ENCODE measurements at places on chromosomes 12 and 14.
A peak's percentile ranks its signal among the peaks of the same experiment; 100 is the strongest.

GRCh38 chr12:3263282-3263681, 186.1 kb downstream of the TSPAN9 start:
- no peak for DNase-seq

- no peak for DNase-seq
Measured at GRCh38 chr12:50538182-50538581, 33.4 kb downstream of the DIP2B start.

- DNase-seq: no peak
Measured at GRCh38 chr14:102807013-102807406, 29.8 kb downstream of the TRAF3 start.

- DNase-seq: no peak
Measured at GRCh38 chr12:71610031-71610795, 53.4 kb downstream of the ZFC3H1 start.

- no peak for DNase-seq
Measured at GRCh38 chr12:67056329-67056728, 212.8 kb upstream of the CAND1 start.

DNA sequence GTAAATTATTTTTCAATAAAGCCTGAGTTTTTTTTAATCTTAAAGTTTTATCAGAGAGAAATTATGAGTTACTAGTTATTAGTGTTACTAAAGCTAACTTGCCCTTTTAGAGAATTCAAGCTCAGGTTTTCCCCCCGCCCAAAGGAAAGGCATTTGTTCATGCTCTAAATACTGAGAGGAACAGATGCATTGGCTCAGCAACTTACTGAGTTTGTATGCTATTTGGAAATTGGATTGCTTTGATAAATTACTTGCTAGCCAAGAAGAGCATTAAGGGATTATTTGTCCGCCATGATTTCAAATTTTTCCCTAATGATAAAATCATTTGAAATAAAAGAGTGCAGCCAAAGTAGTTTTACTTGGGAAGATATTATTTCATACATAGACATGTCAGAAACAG, 149.4 kb downstream of the METTL25 start:
- DNase-seq: no peak

- DNase-seq: no peak
Measured at GRCh38 chr14:72492196-72492595, 401.7 kb downstream of the DPF3 start.

GRCh38 chr12:21428241-21428640, 9.2 kb upstream of the PYROXD1 start:
- no peak for DNase-seq

- DNase-seq: peak; percentile 57
Measured at GRCh38 chr12:50924439-50925341, 27.7 kb upstream of the HIGD1C start.

- no peak for DNase-seq
Measured at GRCh38 chr12:47610686-47611252, 95.1 kb downstream of the RPAP3 start.

- DNase-seq: no peak
Measured at GRCh38 chr14:71163842-71164629, 256.8 kb downstream of the PCNX1 start.

DNA sequence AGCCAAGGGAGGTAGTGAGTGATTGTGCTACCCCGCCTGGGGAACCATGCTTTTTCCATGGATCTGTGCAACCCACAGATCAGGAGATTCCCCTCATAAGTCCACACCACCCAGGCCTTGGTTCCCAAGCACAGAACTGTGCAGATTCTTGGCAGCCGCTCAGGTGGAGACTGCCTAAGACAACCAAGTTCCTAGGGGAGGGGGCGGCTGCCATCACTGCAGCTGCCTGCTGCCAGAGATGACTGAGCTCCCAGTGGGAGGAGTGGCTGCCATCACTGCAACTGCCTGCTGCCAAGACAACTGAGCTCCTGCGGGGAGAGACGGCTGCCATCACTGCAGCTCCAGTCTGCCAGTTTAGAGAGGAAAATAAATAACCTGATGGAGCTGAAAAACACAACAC, 138.3 kb upstream of the GARIN2 start:
- no peak for DNase-seq

GRCh38 chr12:13205809-13206559, 9.5 kb downstream of the EMP1 start:
- no peak for DNase-seq

GRCh38 chr14:21109377-21110138, 8.7 kb downstream of the TMEM253 start:
- DNase-seq: no peak

GRCh38 chr12:93877446-93877845, 200.3 kb downstream of the CRADD start:
- no peak for DNase-seq

GRCh38 chr12:105910030-105910429, 228.7 kb downstream of the NUAK1 start:
- DNase-seq: no peak

DNA sequence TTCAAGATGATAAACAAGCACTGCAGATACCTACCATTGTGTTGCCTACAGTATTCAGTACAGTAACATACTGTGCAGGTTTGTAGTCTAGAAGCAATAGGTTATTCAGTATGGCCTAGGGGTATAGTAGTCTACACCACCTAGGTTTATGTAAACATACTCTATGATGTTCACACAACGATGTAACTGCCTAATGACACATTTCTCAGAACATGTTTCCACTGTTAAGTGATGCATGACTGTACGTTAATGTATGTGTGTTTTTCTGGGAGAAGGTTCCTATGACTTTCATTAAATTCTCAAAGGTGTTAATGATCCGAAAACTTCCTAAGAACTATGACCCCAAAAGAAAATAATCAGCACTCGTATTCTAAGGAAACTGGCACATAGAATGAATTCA, 20.9 kb upstream of the CALM1 start:
- no peak for DNase-seq

- no peak for DNase-seq
Measured at GRCh38 chr12:94525951-94526350, 66.3 kb upstream of the CEP83 start.

- no peak for DNase-seq
Measured at GRCh38 chr12:58408516-58408915, 467.1 kb downstream of the ATP23 start.

DNA sequence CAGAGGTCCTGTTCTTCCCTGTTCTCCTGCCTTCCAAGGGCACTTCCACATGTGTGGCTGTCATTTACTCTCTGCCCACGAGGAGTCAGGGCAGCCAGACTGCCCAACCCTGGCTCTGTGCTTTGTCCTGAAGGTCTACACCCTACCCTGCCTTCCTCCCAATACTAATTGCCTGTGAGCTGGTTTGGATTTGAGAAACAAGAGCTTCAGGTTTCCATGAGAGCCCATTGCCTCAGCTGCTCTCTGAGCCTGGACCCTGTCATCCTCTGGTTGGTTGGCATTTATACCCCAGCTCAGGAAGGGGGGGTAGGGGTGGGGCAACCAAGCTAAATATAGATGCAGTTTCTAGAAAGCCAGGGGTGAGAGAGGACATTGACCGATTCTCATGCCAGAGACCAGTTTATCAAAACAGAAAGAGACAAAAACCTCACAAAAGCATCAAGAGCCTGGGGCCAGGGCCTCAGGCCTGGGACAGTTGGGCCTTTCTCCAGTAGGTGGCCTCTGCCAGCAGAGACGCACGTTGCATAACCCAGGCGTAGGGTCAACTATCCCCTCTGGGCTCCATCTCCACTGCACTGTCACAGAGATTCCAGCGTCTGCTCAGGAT, 34.5 kb downstream of the VDR start:
- DNase-seq: no peak

DNA sequence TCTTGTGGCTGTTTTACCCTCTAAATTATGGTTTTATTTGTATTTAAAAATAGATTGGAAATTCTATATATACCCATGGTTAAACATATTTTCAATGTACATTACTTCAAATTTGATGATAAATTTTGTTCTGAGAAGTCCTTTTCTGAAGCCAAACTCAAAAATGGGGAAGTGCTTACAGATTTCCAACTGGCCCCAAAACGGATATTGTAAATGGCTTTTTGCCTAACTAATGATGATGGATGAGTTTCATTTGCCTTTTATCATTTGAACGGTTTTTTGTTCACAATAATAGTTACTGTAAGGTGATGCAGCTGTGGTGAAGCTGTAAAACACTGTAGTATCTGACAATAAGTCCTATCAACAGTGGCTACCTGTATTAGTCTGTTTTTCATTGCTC, 136.9 kb downstream of the FUT8 start:
- DNase-seq: no peak

- DNase-seq: no peak
Measured at GRCh38 chr14:92495027-92495426, 18.6 kb upstream of the RIN3 start.

DNA sequence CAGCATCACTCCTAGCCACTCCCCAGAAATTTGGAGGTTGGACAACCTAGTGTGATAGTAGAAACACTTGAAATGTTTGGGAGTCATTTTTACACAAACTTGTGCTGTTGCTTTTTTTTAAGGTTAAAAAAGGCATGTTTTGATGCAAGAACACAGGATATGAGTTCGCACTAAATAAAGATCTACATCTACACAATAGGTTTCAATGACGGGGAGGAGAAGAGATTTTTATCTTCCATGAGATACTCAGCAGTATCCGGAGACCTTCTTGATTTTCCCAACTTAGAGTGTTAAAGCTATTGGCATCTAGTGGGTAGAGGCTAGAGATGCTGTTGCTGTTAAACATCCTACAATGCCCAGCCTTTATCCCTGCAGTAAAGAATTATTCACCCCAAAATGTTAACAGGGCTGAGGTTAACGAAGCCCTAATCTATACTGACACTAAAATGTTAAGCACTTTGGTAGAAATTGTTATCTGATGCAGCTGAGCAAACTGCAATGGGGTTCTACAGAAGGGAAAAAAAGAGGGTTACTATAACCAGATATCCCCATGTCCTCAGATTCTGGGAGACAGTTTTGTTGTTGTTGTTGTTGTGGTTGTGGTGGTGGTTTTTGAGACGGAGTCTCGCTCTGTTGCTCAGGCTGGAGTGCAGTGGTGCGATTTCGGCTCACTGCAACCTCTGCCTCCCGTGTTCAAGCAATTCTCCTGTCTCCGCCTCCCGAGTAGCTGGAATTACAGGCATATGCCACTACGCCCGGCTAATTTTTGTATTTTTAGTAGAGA, 14.0 kb upstream of the PCNX1 start:
- DNase-seq: peak; percentile 32

DNA sequence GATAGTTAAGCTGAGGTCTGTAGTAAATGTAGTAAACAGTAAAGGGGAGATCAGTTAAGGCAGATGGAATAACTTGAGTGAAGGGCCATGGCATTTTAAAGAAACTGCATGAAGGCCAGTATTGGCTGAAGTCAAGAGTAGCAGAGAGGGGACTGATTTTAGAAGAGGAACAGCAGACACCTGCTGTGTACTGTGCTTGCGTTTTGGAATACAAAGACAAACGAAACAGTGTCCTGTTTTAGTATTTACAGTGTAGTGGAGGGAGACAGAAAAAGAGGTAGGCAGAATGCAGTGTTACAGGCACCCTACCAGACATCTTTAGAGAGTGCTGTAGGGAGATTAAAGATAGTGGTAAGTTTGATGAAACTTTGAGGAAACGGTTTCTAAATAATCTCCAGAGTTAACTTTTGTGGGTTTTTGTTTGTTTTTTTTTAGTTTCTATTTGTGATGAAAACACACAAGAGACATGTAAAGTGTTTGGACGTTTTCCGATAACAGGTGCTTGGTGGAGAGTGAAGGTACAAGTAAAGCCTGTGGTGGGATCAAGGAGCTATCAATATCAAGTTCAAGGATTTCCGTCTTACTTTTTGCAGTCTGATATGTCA, 2.1 kb downstream of the HELB start:
- DNase-seq: peak; percentile 27

- DNase-seq: peak; percentile 65
Measured at GRCh38 chr14:91372671-91373495, 44.7 kb downstream of the CCDC88C start.

GRCh38 chr14:71267691-71268090, 360.4 kb downstream of the PCNX1 start:
- DNase-seq: peak; percentile 30

All from CD4-positive, alpha-beta T cell treated with Interleukin-17A for 1 hour (primary cell).